Activated CD4-positive, alpha-beta T cell treated with anti-CD3 and anti-CD28 coated beads, Interleukin-2, amount 10 ng/mL, durations not matched to agents 24 days and 14 days (primary cell): ENCODE measurements at places on chromosomes 2 and 18. TPM values are rescaled to one million over a fixed set of nuclear protein-coding genes. Genes with fewer than 3 reads are reported as not detected.
A peak's percentile ranks its signal among the peaks of the same experiment; 100 is the strongest.

The RTP5 gene
- total RNA-seq, result 0.07 TPM in 1 of 2 replicates, not detected in the other

The SNRPD1 gene
- total RNA-seq, result 182 and 192 TPM in 2 replicates

DNA sequence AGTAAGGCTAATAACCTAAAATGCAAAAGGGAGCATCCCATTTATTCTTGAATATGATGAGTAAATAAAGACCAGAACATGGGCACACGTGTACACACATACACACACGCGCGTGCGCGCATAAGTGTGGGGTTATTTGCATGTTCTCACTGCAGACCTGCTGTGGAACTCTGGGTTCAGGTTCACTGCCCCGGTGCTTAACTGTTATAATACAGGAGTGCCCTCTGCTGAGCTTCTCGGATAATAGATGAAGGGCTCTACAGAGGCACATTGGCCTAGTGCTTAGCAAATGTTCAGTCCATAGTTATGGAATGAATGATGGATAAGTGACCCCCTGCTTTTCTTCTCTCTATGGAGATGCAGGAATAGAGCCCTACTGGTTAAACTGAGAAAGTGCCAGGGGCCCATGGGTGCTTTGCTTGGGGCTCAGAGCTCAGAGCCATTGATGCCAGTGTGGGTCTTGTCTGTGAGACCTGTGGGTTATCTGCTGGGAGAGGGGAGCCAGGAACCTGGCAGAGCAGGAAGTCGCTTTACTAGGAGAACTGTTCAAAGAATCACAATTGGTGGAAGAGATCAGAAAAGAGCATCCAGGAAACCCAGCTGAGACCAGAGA, 3.6 kb upstream of the ARL4C start:
- peaks cover 7% of the 10 kb centered on the region for H3K36me3 ChIP-seq
- peak overlapping the region; percentile 9 for H3K27ac ChIP-seq
- peaks cover 23% of the 10 kb centered on the region for H3K27me3 ChIP-seq
- peaks cover 29% of the 10 kb centered on the region for H3K4me1 ChIP-seq
- peak; percentile 92 for DNase-seq

GRCh38 chr2:120709608-120710041, 26.0 kb upstream of the GLI2 start:
- no peak for DNase-seq
- peaks cover 4% of the 10 kb centered on the region for H3K4me1 ChIP-seq
- no peak overlapping the region for H3K4me3 ChIP-seq

- no peak overlapping the region for H3K4me3 ChIP-seq
- H3K27me3 ChIP-seq, result no peaks in the 10 kb centered on the region
- H3K4me1 ChIP-seq, result no peaks in the 10 kb centered on the region
- H3K36me3 ChIP-seq, result no peaks in the 10 kb centered on the region
- H3K27ac ChIP-seq, result no peak overlapping the region
Measured at GRCh38 chr2:5304640-5305039, 387.5 kb upstream of the SOX11 start.

DNA sequence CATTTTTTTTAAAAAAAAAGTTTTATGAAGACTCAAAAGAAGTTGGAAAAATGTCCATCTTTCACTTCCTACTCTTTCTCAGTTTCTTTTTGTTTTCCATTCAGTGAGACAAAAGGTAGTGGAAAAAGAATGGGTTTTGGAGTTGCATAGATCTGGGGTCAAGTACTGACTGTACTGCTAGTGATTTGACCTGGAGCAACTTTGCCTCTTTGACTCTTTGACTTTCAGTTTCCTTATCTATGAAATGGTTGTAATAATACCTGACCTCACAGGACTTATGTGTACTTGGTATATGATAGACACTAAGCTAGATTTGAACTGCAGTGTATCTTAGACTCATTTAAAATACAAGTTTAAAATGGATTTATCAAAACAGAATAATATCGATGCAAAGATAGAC, 3.5 kb upstream of the KCNE4 start:
- no peak for DNase-seq
- no peak overlapping the region for H3K27ac ChIP-seq
- H3K36me3 ChIP-seq, result no peaks in the 10 kb centered on the region
- no peaks in the 10 kb centered on the region for H3K4me1 ChIP-seq
- no peak overlapping the region for H3K4me3 ChIP-seq
